ENCODE measurements at places on chromosomes 1 and 21.

GRCh38 chr1:58592522-58593134 lies 15.6 kb upstream of the TACSTD2 start:
- DNase-seq, result no peak

GRCh38 chr21:32819694-32820093 lies 48.1 kb upstream of the PAXBP1 start:
- DNase-seq, result no peak

- no peak for DNase-seq
Measured at GRCh38 chr1:186577216-186577615, 103.0 kb downstream of the PTGS2 start.

DNA sequence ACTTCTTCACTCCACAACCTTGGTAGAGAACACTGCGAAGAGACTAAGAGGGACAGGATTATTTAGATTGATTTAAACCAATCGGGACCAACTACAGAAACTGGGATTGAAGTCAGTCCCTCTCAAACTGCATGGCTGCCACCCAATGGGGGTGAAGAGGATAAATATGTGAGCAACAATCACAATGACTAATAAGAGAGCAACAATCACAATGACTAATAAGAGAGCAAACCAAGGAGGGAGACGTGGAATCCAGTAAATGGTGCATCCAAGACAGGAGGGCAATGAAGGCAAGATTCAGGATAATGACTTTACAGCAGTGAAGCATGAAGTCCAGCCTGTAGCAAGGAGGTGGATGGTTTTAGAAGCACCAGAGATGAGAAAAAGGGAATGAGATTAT lies 322.8 kb downstream of the TTLL7 start:
- DNase-seq, result no peak

DNA sequence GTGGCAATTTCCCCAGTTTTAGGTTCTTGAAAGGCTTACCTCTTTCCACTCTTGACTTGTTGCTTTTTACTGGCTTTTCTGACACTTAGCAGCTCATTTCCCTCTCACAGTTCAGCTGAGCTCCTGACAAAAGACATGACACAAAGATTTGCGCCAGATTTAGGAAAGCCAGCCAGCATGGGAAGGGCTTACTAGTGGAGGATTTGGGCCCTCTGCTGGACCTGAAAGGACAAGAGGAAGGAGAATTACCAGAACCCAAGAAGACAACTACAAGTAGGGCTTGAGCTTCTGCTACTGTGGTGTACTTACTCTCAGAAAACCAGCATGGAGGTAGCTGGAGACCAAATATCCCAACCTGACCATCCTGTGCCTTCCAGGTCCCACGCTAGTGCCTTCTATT lies 784.5 kb downstream of the BRINP3 start:
- no peak for DNase-seq

DNA sequence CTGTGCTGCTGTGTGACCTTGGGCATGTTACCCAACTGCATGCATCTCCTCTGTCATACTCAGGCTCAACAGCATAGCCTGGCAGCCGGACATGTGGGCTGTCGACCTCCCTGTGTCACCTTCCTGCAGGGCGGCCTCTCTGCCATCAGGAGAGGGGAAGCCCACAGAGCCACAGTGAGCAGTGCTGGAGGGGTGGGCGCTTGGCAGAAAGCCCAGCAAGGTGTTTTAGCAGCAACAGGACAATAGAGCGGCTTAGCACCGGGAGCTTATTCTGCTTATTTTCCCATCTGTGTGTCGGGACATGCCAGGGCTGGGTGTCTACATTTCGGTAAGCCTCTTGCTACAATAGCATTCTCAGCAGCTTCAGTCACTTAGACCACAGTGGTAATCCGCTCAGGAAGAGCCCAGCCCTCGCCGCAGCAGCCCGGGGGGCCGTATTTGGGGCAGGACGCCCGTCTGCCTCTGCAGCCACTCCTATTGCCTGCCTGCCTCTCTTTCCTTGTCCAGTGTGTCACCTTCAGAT lies 22.8 kb upstream of the CDK18 start:
- DNase-seq, result no peak

Measured in T-helper 9 cell (primary cell).